ENCODE measurements at places on chromosomes 13 and 19.

DNA sequence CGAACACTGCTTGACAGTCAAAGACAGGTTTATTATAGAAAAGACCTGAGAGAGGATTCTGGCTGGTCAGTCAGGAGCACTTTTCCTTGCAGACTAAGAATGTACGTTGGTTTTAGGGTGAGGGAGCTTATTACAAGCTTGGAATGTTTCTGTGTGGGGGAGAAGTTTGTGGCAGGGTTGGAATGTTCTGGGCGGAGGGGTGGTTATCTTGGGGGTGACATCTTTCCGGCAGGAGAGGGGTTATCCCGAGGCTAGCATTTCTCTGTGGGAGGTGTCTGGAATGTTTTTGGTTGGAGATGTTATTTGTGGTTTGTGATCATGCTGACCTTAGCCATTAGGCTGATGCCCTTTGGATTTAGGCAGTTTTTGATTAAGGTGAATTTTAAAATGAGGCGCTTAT lies 61.8 kb downstream of the ZNF136 start:
- no peak for DNase-seq

GRCh38 chr13:72145383-72145782 lies 278.4 kb upstream of the DACH1 start:
- peak; percentile 49 for DNase-seq

- no peak for DNase-seq
These were observed 669.9 kb upstream of the PCDH20 start for GRCh38 chr13:62085337-62086229.

- no peak for DNase-seq
These were observed 187.4 kb downstream of the NBEA start for GRCh38 chr13:35129500-35129899.

GRCh38 chr19:38144667-38145066 lies 79.4 kb downstream of the DPF1 start:
- DNase-seq = no peak

GRCh38 chr13:83987394-83987793 lies 105.1 kb upstream of the SLITRK1 start:
- no peak for DNase-seq

DNA sequence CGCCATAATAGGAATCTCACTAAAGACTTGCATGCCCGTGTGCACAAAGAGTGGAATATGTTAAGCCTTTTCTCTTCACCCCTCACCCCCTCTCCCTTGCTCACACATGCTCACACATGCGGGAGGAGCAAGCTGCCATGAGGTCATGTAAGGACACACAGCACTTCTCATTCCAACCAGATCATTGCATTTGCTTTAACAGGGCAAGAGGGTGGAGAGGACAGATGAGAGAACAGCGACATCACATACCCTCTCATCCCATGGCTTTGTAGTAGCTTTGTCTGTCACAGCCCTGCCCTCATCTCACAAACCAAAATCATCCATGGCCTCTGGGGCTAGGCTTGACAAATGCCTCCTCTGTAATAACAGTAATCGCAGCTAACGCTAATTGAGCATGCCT lies 145.6 kb upstream of the FRY start:
- DNase-seq = peak; percentile 52

DNA sequence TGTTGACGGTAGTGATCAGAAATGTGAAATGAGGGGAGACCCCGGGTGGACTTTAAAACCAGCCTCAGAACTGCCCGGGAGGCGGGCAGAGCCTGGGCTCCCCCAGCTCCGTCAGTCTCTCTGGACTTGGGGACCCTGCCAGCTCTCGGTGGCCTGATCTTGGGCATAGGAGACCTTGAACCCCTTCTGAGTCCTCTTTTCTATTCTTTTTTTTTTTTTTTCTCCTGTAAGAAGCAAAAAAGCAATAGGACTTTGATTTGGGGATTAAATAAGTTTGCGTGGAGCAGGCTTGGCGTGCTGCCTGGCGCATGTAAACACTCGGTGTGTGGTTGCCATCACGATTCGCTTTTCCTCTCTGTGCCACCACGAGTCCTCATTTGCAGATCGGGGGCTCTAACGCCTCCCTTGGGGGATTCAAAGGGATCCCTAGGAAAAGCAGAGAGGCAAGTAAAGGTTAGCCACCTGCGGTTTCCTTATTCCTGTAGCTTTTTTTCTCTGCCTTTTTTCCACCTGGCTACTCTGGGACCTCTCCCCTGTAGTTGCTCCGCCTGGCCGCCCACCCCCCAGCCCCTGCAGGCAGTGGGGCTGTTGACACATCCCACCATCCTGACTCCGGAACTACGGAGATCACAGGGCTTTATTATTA lies 1.3 kb downstream of the SAFB start:
- DNase-seq = peak; percentile 20

- no peak for DNase-seq
These were observed 198.4 kb upstream of the SLITRK6 start for GRCh38 chr13:85997587-85997986.

DNA sequence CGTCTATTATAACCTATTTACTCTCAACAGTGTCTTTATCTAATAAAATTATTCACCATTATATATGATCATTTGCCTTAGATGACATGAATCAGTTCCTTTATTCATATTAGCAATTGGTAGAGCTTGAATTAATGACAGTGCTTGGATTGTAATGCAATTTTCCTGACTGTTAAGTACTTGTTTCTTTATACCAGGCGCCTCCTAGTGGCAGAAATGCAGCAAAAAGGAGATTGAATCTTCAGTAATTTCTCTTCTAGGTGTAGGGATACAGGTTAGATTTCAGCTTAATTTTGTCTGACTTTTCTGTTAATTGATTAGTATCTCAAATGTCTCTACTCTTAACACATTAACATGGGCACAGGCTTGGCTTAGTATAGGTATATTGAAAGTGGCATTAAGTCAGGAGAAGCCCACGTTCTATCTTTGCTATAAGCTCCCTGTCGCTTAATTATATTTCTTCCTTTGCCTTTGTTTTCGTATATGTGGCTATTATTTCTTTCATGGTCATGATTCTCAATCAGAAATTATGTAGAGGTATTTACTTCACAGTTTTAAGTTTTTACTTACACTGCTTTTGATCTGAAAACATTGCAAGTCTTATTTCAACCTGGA lies 9.1 kb upstream of the LHFPL6 start:
- peak; percentile 66 for DNase-seq

DNA sequence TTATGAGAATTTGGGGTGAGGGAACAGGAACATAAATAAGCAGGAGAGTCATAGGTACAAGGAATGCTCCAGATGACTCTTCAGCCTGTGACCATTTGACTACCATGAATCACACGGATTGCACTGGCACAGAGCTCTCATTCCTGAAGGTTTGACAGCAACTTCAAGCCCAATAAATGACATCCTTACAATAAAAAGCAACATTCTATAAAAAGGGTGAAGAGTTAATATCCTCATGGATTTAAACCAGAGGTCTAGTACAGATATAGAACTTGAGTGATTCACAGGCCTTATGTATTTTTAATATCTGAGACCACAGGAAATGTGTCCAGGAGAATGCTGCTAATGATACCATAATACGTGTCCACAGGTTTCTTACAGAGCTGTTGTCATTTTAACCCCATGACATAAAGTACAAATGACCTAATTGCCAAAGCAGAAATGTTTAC lies 158.1 kb downstream of the IRS2 start:
- DNase-seq = peak; percentile 83

DNA sequence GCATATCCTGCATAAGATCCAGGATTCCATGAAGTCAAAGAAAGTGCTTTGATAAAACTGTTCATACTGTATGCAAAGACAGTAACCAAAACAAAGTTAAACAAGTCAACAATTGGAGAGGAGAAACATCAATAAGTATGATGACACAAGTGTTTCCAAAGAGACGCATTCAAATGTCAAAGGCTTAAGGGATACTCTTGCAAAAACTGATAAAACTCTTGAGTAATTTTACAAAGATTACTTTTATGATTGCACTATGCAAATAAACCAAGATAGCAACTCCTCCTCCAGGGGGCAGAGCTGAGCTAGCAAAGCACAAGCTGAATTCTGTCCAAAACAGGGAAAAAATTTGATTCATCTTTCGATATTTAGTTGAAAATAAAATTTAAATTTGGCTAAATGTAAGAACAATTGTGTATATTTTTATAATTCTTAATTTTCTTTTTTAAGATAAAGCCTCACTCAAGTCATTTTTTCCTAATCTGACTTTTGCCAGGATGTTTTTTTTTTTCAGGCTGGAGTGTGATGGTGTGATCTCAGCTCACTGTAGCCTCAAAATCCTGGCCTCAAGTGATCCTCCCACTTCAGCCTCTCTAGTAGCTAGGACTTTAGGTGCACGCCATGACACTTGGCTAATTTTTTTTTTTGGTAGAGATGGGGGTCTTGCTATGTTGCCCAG lies 84.0 kb downstream of the MZT1 start:
- DNase-seq = peak; percentile 27

DNA sequence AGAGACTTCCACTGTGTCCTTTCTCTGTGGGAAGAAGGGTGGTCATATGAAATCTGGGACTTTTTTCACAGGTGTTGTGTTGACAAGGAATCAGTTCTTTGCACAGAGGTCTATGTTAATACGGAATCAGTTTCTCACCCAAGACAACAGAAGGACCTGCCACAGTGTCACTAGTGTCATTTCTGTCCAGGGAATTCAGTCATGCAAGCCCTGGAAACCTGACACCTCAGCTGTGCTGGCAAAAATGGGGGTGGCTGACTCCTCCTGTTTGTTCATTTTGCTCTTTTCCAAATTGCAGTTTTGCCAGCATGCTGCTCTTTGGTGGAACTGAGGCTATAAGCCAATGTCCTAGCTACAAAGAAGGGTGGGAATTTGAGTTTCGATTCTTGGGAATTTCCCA lies 49.8 kb upstream of the ESD start:
- no peak for DNase-seq

GRCh38 chr19:2288818-2289713 lies 7.1 kb upstream of the PEAK3 start:
- no peak for DNase-seq

- no peak for DNase-seq
These were observed 123.6 kb downstream of the ZAR1L start for GRCh38 chr13:32191452-32191998.

- no peak for DNase-seq
These were observed 1.7 kb downstream of the CNMD start for GRCh38 chr13:52737965-52738364.

- peak; percentile 10 for DNase-seq
These were observed 154.9 kb upstream of the TRPC4 start for GRCh38 chr13:38024431-38024830.

DNA sequence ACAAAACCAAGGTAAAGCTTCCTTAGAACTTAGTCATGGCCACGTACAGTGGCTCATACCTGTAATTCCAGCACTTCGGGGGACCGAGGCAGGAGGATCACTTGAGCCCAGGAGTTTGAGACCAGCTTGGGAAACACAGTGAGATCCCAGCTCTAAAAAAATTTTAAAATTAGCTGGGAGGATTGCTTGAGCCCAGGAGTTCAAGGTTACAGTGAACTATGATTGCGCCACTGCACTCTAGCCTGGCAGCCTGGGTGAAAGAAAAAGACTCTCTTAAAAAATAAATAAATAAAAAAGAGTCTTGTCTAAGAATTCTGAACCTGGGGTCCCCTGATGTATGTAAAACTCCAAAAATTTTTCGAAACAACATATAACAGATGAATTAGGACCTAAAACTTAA lies 34.9 kb downstream of the N4BP2L2 start:
- DNase-seq = no peak

DNA sequence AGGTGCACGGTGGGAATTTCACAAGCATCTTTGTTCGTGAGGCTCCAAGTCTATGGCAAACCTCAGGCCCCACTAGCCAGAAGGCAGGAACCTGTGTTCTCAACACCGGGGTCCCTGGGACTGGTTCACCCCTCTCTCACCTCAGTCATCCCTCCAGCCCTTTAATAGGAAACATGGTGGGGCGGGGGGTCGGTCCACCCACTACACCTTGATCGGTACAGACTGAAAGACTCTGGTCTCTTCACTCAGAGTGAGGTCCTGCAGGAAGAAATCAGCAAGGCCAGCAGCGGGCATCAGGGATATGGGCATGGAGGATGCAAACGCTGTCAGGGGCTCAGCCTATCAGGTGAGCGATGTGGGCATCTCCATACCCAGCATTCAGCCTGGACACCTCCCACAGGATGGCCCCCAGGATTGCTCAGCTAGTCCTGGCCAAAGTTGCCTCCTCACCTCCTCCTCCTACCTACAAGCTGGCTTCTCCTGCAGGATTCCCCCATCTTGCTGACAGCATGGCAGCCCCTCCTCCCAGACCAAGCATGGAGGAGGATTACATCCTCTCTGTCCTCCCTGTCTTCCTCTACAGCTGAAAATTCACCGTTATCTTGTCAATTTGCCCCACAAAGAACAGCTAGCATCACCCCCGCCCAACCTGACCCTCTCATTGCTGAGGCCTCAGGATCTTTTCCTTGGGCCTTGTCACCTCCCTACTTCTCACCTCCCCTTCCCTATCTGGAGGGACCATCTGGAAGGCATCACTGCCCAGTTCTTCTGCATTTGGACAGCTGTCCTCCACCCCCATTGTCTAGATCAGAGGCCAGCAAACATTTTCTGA lies 37.3 kb upstream of the CD33 start:
- DNase-seq = no peak

DNA sequence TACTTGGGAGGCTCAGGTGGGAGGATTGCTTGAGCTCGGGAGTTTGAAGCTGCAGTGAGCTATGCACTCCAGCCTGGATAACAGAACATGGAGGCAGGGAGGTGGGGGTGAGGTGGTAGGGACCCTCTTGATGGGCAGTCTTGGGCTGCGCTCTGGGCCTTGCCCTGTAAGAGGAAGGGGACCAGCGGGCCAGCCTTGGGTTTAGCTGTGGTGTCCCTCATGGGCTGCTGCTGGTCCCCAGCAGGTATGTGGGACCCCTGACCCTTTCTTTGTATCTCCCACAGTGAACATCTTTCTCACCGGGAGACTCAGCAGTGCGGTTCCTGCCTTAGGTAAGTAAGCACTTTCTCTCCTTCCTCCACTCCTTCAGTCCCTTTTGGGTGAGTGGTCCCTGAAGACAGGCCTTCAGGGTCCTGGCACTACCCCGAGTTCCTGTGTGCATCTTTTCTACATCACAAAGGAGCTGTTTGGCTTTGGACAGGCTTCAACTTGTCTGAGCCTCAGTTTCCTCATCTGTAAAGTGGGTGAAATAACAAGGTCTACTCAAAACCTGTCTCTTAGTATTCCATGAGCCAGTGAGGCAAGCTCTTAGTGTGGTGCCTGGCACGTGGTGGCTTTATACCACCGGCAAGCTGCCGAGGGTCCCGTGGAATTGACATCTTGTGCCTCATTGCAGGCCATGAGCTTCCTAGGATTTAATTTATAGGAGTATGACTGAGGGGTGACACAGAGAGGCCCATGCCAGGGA lies 2.5 kb downstream of the LRP3 start:
- DNase-seq = no peak
